ENCODE measurements at places on chromosomes 13 and 19.

DNA sequence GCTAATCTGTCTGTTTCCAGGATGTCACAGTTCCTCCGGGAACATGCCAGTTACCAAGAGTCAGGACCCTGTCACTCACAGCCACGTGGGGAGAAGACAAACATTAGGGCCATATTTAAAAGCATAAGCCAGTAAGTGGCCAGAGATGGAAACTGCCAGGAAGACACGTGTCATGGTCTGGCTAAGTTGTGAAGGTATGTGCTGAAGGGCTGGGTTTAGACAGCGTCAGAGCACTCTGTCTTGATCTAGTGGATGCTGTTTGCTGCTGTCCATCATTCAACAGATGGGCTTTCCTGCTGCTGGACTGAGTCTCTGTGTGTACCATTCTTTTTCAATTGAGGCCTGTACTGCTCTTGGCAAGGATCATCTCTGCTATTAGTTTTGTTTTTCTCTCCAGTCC, 128.6 kb downstream of the HS6ST3 start:
- H3K4me1 ChIP-seq = no peaks in the 10 kb centered on the region
- no peak overlapping the region for H3K27ac ChIP-seq
- no peak overlapping the region for H3K4me3 ChIP-seq
- no peaks in the 10 kb centered on the region for H3K36me3 ChIP-seq
- H3K27me3 ChIP-seq = no peaks in the 10 kb centered on the region

DNA sequence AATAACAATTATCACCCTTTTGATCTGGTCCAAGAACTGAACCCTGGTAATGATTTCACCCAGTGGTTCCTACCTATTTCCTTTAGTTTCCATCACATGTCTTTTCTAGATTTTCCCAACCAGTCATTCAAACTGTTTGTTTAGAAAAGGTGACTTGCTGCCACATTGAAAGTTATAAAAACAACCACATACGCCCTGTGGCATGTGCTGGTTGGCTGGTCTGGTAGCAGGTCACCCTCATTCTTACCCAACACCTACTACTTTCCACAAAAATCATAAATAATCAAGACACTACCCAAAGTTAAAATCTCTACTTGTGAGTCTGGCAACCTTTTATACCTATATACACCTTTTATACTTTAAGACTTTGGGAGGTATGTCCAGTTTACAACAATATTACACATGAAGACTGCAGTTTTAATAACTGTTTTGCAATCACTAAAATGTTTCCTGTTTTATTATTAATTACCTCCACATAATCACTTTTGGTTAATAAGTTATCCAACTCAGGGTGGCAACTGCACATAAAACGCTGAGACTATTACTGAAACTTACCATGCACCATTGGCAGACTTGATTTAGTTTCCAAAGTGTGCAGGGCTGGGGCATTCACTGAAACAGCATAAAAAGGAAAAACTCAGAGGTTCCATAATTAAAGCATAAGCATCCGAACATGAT, 38.9 kb downstream of the DZIP1 start:
- no peaks in the 10 kb centered on the region for H3K27me3 ChIP-seq
- H3K27ac ChIP-seq = no peak overlapping the region
- peaks cover 2% of the 10 kb centered on the region for H3K36me3 ChIP-seq
- DNase-seq = no peak

DNA sequence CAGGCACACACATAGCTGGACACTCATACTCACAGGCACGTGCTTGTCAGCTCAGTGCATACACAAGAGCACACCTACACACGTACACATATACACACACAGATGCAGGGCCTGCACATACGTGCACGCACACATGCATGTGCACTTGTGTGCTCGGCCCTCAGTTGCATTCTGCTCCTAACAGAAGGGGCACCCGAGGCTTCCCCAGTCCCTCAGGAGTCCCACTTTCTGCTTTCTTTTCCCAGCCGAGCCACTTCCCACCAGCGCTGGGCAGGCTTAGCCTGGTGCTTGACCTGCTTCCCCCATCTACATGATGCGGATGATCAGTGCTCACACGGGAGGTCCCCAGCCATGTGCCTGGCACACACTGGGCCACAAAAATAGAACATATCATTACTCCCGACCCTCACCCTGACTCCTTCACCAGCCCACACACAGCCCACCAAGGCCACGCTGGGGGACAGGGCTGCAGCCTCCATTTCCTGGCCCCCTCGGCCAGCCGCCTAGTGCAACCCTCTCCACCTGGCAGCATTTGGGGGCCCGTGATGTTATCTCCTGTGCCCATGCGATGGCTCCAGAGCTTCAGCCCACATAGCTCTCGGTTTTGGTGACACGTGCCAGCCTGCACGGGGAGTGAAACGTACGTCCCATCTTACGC, 125.2 kb upstream of the SPACA7 start:
- no peak for DNase-seq
- H3K4me3 ChIP-seq = no peak overlapping the region
- H3K36me3 ChIP-seq = no peaks in the 10 kb centered on the region
- no peak overlapping the region for H3K27ac ChIP-seq
- H3K27me3 ChIP-seq = no peaks in the 10 kb centered on the region

GRCh38 chr13:99465454-99465853, 35.8 kb upstream of the TM9SF2 start:
- H3K36me3 ChIP-seq = no peaks in the 10 kb centered on the region
- DNase-seq = no peak
- no peak overlapping the region for H3K27ac ChIP-seq

DNA sequence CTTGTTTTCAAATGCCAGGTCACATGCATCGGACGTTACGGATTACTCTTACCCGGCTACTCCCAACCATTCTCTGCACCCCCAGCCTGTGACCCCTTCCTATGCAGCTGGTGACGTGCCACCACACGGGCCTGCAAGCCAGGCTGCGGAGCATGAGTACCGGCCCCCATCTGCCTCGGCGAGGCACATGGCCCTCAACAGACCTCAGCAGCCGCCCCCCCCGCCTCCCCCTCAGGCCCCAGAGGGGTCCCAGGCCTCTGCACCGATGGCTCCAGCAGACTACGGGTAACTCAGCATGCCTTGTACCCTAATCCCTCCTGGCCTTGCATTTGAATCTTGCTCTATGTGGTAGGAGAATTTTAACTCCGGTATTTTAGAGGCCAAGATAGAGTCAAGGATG, 79.5 kb downstream of the GPR12 start:
- no peak for DNase-seq
- H3K27me3 ChIP-seq = no peaks in the 10 kb centered on the region
- H3K27ac ChIP-seq = no peak overlapping the region
- no peak overlapping the region for H3K4me3 ChIP-seq
- no peaks in the 10 kb centered on the region for H3K4me1 ChIP-seq
- peaks cover 18% of the 10 kb centered on the region for H3K36me3 ChIP-seq

- H3K27ac ChIP-seq = no peak overlapping the region
- H3K27me3 ChIP-seq = no peaks in the 10 kb centered on the region
- no peak for DNase-seq
- no peaks in the 10 kb centered on the region for H3K4me1 ChIP-seq
These were observed 30.7 kb upstream of the C13orf46 start for GRCh38 chr13:114004420-114005205.

GRCh38 chr13:112943309-112944125, 25.5 kb upstream of the MCF2L start:
- peak overlapping the region; percentile 69 for H3K4me3 ChIP-seq
- peak; percentile 73 for DNase-seq
- peak overlapping the region; percentile 5 for H3K27ac ChIP-seq

DNA sequence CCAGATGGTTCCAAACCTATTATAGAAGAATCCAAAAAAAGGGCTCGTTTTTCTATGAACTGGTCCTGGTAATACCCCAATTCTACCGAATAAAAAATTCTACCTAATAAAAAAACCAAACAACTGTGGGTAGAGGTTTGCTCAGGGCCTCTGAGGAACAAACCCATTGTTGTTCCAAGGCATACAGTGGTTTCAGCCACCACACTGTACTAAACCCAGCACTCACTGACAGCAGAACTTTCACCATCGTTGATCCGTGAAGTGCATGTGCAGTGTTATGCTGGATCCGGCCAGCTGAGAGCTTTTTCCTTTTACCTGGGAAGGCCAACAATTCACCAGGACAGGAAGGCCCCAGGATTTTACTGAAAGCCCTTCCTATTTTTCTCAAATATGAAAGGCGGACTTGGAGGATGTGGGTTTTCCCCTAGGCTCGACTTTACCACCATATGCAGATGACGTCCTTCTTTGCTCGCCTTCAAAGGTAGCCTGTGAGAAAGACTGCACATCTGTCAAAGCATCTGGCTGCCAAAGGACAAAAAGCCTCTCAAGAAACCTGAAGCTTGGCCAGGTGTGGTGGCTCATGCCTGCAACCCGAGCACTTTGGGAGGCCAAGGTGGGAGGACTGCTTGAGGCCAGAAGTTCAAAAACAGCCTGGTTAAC, 7.2 kb upstream of the PABPC3 start:
- no peak for DNase-seq
- no peak overlapping the region for H3K27ac ChIP-seq

DNA sequence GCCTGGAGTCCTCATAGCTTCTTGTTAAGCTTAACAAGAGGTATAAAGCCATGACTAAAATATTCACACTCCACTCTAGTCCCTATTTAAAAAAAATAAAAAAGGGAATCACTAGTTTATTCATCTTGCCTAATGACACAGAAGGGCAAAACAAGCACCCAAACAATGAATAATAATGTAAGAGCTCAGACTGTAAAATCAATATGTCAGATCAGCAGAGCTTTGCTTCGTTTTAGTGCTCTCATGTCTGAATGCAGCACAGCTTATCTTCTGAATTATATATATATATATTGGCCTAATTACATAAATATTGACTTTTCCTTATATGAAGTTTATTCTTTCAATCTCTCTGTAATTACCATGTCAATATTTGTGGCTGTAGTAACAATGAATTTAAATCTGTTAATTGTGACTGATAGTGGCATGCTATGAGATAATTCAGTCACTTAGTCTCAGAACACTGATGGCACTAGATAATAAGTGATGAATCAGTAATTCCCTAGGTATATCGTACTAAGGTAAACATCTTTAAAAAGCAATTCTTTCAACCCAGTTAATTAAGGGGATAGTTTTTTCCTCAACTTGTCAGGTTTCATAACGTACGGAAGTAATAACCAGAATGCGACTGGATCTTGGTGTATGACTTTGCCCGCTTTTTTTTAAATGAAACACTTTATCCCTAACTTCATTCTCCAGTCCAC, 361.9 kb upstream of the GPC6 start:
- H3K27me3 ChIP-seq = no peaks in the 10 kb centered on the region
- DNase-seq = no peak
- H3K4me3 ChIP-seq = no peak overlapping the region

GRCh38 chr13:89790696-89791095, 1556.8 kb upstream of the MIR17HG start:
- no peaks in the 10 kb centered on the region for H3K36me3 ChIP-seq
- no peaks in the 10 kb centered on the region for H3K4me1 ChIP-seq
- no peaks in the 10 kb centered on the region for H3K27me3 ChIP-seq
- H3K27ac ChIP-seq = no peak overlapping the region
- DNase-seq = no peak

GRCh38 chr13:46388846-46389245, 1.8 kb upstream of the RUBCNL start:
- no peak overlapping the region for H3K27ac ChIP-seq
- no peak overlapping the region for H3K4me3 ChIP-seq
- no peaks in the 10 kb centered on the region for H3K36me3 ChIP-seq
- no peaks in the 10 kb centered on the region for H3K27me3 ChIP-seq

- H3K4me1 ChIP-seq = no peaks in the 10 kb centered on the region
- peak; percentile 60 for DNase-seq
- H3K27me3 ChIP-seq = no peaks in the 10 kb centered on the region
- no peaks in the 10 kb centered on the region for H3K36me3 ChIP-seq
These were observed 123.9 kb downstream of the SLC7A1 start for GRCh38 chr13:29471551-29471950.

DNA sequence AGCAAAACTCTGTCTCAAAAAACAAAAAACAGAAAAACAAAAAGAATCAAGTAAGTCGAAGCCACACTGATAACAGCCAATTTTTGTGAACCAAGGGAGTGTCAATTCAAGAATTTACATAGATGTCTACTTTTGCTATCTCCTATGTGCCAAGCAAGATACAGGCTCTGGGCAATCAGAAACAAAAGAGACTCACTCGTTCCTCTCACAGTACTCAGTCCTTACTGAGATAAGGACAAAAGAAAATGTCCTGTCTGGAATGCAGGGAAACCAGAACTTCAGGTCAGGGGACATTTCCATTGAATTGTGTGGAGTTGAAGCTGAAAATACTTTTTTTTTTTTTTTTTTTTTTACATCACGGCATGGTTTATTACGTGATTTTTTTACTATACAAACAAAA, 53.0 kb downstream of the NLRP12 start:
- H3K27me3 ChIP-seq = no peaks in the 10 kb centered on the region
- no peaks in the 10 kb centered on the region for H3K36me3 ChIP-seq
- H3K4me1 ChIP-seq = no peaks in the 10 kb centered on the region
- H3K27ac ChIP-seq = no peak overlapping the region
- DNase-seq = no peak

DNA sequence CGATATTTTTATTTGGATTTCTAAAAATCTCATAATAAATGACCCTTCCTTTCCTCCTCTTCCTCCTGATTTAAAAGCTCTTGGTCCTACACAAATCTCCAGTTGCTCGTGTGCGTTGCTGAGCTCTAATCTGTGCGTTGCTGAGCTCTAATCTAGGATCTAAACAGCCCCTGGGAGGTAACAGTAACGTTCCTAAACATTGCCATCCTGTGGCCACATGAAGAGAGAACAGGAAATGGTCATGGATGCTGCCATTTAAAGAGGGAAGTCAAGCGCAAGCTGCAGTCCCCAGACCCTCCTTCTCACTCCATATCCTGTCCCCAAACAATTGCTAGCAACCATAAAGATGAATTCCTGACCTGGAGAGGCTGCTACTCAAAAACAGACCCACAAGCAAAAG, 170.8 kb downstream of the NUFIP1 start:
- H3K27ac ChIP-seq = no peak overlapping the region
- DNase-seq = no peak
- no peaks in the 10 kb centered on the region for H3K36me3 ChIP-seq
- peaks cover 13% of the 10 kb centered on the region for H3K4me1 ChIP-seq
- no peak overlapping the region for H3K4me3 ChIP-seq

DNA sequence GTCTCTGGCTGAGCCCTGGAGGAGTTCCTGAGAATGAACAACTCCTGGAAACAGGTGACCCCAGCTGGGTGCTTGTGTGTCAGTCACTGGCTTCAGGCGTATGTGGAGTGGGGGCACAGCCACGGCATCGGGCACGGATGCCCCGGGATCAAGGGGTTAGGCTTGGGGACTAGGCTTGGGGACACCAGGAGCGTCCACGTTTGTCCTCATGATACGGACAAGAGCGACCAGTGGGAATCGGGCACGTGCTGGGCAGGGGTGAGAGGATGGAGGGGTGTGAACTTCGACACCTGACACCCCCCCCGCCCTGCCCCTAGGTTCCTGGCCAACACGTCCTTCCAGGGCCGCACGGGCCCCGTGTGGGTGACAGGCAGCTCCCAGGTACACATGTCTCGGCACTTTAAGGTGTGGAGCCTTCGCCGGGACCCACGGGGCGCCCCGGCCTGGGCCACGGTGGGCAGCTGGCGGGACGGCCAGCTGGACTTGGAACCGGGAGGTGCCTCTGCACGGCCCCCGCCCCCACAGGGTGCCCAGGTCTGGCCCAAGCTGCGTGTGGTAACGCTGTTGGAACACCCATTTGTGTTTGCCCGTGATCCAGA, 4.1 kb downstream of the GRIN3B start:
- DNase-seq = no peak
- no peaks in the 10 kb centered on the region for H3K4me1 ChIP-seq
- H3K36me3 ChIP-seq = peaks cover 6% of the 10 kb centered on the region
- H3K27ac ChIP-seq = no peak overlapping the region
- no peak overlapping the region for H3K4me3 ChIP-seq
- H3K27me3 ChIP-seq = no peaks in the 10 kb centered on the region

- peaks cover 8% of the 10 kb centered on the region for H3K4me1 ChIP-seq
- no peak for DNase-seq
- H3K27me3 ChIP-seq = no peaks in the 10 kb centered on the region
- H3K36me3 ChIP-seq = peaks cover 14% of the 10 kb centered on the region
- H3K27ac ChIP-seq = no peak overlapping the region
These were observed 2.5 kb upstream of the EEF2 start for GRCh38 chr19:3987619-3988371.

All from ascending aorta (tissue), 2 donors.